ENCODE measurements at places on chromosomes 1 and 21.

- no peak for DNase-seq
Measured at GRCh38 chr1:221397141-221397540, 344.7 kb downstream of the DUSP10 start.

- no peak for DNase-seq
Measured at GRCh38 chr1:47569681-47570470, 132.0 kb downstream of the FOXD2 start.

- DNase-seq: no peak
Measured at GRCh38 chr1:213381572-213382084, 330.6 kb downstream of the RPS6KC1 start.

- no peak for DNase-seq
Measured at GRCh38 chr1:182674346-182675246, 9.8 kb downstream of the RGS8 start.

GRCh38 chr1:209430821-209431259, 152.7 kb upstream of the CAMK1G start:
- no peak for DNase-seq

GRCh38 chr1:8570465-8570864, 247.0 kb downstream of the RERE start:
- DNase-seq: no peak

- DNase-seq: no peak
Measured at GRCh38 chr1:3932156-3932919, 32.3 kb upstream of the C1orf174 start.

GRCh38 chr1:204319462-204319861, 40.3 kb downstream of the PLEKHA6 start:
- no peak for DNase-seq

GRCh38 chr1:85330711-85331290, 54.4 kb upstream of the BCL10 start:
- DNase-seq: no peak

DNA sequence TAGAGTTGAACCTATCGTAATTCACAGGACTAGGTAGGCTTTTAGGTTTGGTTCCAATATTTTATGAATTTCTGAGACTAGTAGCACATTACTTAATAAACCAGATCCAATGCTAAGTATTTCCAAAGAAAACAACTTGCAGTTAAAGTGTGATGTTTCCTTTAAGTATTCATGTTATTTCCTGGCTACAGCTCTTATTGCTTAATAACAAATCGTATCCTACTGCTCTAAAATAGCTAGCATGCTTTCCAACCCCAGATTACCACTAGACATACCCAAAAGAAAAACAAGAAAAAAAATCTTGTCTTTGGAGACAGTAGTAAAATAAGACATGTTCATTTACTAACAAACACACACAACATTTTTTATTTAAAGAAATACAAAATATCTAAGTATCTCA, 898 bp downstream of the KRTAP27-1 start:
- DNase-seq: no peak

DNA sequence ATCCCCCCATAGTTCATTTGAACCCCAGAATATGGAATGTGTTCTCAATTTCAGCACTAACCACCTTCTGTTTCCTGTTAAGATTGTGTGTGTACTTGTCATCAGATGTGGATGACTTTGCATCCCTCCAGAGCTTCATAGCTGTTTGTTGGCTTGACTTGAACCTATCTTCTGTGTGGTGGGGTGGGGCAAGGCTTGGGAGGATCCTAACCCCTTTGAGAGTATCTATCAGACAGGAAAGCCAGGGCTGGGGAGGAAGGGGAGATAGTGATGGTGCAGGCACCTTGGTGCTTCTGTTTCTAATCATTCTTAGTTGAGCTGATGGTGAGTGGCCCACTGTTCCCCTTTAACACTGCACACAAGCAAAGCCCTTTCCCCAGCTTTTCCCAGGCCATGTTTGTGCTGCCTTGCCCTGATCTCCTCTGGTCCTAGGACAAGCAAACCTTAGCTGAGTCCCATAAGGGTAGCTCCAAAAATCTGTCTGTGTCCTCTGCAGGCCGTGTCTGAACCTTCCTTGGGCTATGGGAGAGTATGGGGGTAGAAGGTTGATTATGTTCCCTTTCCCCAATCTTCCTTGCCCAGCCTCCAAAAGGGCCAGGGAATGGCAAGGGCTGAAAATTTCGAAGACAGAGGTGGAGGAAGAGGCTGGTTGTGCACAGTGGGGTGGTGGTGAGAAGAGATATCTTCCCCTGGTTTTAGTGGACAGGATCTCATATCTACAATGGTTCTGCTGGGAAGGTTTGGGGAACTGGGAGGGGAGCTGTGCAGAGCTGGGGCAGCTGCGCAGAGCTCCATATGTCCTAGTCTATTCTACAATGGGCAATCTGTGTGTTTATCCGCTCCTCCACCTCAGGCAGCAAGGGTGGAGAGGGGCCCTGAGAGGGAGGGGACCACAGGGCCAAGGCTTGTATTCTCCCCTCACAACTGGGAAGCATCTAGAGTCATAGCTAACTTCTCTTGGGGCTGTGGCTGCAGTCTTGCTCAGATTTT, 1.4 kb downstream of the NHLH1 start:
- DNase-seq: peak; percentile 23

GRCh38 chr1:208714323-208714722, 470.1 kb upstream of the PLXNA2 start:
- DNase-seq: no peak

DNA sequence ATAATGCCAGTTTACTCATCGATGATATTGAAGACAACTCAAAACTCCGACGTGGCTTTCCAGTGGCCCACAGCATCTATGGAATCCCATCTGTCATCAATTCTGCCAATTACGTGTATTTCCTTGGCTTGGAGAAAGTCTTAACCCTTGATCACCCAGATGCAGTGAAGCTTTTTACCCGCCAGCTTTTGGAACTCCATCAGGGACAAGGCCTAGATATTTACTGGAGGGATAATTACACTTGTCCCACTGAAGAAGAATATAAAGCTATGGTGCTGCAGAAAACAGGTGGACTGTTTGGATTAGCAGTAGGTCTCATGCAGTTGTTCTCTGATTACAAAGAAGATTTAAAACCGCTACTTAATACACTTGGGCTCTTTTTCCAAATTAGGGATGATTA, 13.7 kb downstream of the GGPS1 start:
- DNase-seq: no peak

DNA sequence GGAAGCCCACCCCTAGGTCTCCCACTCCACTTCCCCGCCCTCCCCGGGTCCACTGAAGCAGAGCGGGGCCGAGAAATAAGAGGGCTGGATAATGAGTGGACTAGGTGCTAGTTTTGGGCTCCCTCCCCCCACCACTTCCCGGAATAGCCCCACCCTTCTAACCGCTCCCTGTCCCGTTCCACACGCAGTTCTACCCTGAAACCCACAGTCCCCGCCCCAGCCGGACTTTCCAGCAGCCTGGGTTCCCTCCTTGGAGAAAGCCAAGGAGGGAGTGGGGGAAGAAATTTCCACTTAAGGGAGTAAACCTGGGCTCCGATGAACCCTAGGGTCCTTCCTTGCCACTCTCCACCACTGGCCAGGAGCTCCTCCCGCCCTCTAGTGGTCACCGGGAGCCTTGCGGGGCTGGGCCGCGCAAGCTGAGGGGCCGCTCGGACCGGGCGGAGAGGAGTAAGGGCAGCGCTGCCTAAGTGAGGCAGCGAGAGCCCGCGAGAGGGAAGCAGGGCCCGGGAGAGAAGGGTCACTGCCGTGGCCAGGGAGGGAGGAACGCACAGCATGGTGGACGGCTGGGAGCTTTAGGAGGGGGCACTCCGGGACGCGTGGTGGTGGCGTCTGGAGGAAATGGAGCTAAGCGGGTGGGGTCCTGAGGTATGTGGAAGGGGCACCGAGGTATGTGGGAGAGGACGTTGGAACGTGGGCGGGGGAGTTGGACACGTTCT, 14.3 kb downstream of the THBS3 start:
- peak; percentile 89 for DNase-seq

DNA sequence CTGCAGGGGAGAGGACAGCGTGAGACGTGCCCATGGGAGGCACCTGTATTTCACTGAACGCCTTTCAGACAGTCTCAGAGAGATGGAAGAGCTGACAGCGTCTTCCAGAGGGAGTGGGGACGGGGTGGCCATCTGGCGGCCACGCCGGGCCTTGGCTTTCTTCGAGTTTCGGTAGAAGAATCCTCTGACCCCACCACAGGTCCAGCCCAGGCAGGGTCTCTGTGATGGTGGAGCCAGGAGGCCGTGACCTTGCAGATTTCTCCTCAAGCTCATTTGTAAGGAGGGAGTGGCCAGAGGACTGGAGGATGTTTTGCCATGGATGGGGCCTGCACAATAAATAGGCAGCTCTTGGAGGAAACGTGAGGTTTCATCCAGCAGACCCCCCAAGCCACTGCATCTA, 47.6 kb upstream of the ADARB1 start:
- no peak for DNase-seq

DNA sequence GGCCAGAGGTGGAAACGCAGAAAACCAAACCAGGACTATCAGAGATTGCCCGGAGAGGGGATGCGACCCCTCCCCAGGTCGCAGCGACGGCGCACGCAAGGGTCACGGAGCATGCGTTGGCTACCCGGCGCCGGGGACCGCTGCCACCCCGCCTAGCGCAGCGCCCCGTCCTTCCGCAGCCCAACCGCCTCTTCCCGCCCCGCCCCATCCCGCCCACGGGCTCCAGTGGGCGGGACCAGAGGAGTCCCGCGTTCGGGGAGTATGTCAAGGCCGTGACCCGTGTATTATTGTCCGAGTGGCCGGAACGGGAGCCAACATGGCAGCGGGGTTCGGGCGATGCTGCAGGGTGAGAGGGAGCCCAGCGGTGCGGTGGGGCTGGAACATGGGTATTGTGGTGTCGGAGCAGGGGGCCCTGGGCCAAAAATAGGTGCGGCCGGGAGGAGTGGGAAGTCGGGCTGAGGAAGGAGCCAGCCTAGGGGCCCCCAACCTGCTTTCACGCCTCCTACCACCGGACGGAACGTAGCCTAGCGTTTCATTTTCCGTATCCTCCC, at the start of gene ACADM:
Gene ACADM, plus strand, starts transcription at position 238 of the 551 bp plus-strand sequence. Its CDS starts 79 bp downstream, at position 317.
- DNase-seq: peak; percentile 91

DNA sequence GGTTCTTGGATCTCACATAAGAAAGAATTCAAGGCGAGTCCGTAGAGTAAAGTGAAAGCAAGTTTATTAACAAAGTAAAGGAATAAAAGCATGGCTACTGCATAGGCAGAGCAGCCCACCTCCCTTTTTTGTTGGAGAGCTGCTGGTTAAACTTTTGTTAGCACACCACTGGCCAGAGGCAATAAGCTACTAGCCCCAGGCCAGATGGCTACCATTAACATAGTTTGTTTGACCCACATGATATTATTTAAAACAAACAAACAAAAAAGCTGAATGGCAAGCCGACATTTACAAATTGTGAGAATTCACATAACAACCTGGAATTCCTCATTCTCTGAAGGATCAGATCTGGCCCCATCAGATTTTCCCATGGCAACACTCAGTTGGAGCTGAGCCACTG, 19.1 kb upstream of the PAXBP1 start:
- DNase-seq: no peak
